ENCODE measurements at places on chromosomes 4 and X.

DNA sequence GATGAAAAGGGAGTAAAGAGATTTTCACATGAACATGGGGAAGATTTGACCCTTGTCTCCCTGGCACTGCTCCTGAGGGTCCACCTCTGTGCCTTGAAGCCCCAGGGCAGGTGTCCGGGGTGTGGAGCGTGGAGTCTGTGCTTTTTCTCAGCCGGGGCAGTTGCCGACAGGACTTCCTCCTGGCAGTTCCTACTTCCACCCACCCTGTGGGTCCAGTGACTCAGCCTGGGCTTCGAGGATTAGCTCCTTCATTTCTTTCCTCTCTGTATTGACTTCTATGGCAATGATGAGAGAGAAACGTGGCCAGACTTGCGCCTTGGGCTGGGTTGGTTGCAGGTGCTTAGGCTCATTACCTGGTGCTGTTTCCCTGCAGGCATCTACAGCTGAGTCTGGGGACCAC lies 35.9 kb upstream of the CLCN4 start:
- no peak for DNase-seq

DNA sequence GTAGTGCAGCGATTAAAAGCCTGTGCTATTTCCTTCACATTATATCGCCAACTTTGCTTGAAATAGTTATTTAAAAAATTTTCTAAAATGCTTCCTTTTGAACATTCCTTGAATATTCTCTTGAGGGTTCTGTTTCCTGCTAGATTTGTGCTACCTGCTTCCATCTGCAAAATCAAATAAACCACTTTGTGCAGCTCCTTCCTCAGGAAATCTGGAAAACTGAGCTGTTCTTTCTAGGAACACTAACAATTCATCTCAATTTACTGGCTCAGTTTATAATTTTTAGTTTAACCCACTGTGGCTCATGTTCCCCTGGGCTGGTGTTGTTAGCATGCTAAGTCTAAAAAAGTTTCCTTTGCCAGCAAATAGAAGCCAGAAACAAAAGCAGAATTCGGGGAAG lies 88.1 kb upstream of the LCORL start:
- DNase-seq: no peak

DNA sequence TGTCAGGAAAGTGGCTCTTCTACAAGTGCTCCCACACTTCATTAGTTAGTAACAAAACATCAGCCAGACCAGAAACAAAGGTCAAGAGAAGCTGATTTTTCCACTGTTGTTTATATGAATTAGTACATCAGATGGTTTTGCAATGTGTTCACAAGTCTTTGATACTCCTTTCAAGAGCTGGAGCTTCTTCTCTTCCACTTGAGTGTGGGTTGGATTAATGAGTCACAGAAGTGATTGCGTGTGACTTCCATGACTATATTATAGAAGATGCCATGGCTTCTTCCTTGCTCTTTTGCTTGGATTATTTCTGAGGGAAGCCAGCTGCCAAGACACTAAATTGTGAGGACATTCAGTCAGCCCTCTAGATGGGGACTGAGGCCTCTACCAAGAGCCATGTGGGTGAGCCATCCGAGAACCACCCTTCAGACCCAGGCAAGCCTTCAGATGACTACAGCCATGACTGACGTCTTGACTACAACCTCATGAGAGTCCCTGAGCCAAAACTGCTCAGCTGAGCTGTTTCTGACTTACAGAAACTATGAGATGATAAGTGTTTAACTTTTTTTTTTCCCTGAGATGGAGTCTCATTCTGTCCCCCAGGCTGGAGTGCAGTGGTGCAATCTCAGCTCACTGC lies 18.1 kb downstream of the SOWAHB start:
- DNase-seq: no peak

GRCh38 chr4:114980932-114981708 lies 132.3 kb downstream of the NDST4 start:
- DNase-seq: no peak

DNA sequence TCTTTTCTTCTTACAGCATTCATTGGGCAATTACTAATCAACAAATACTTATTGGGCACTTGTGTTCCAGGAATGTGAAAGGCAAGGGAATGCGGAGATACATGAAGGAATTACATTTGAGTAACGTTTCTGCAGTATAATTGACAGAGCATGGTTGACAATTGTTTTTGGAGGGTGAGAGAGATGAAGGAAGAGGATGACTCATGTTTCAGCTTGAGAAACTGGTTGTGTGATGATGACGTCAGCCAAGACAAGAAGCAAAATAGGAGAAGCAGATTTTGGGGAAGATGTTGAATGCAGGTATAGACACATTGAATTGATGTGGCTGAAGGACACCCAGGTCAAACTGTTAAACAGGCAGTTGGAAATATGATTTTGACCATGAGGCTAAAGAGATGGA lies 8.0 kb upstream of the CPEB2 start:
- peak; percentile 53 for DNase-seq

DNA sequence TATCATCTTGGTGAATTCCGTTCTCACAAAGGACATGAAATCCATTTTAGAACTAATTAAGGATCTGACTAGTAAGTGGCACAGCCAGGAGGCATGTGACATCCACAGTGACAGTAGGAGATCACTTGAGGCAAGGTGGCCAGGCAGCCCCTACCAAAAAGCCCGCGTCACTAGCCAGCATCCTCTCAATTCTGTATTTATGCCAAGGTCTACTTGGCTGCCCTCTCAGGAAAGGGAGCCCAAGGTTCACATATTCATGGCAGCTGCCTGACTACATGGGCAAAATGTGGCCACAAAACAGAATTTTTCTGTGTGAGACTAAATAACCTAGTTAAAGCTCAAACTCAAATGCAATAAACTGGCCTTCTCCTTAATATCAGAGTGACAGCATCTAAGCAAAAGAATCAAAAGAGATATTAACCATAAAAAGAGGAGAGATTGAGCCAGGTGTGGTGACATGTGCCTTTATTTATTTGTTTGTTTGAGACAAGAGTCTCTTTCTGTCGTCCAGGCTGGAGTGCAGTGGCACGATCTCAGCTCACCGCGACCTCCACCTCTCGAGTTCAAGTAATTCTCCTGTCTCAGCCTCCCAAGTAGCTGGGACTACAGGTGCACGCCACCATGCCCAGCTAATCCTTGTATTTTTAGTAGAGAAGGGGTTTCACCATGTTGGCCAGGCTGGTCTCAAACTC lies 51.5 kb downstream of the SLC9A7 start:
- DNase-seq: no peak

- DNase-seq: no peak
Measured at GRCh38 chr4:129645461-129645860, 549.5 kb downstream of the C4orf33 start.

DNA sequence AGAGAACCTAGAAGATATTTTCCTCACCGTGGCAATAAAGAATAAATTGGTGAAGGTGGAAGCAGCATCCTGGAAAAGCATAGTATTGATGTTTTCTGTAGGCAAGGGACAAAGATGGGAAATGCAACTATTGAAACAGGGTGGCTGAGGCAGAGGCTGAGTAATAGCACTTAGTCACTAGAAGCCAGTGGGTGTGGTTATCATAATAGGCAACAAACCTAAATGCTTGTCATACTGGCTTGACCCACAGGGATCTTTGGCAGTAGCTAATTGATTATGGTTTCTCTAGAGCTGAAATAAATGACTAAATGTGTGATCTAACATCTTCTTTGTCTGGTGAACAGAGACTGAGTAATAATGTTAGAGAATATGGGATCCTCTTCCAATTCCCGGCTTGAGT lies 353.6 kb upstream of the RPS6KA3 start:
- peak; percentile 42 for DNase-seq

DNA sequence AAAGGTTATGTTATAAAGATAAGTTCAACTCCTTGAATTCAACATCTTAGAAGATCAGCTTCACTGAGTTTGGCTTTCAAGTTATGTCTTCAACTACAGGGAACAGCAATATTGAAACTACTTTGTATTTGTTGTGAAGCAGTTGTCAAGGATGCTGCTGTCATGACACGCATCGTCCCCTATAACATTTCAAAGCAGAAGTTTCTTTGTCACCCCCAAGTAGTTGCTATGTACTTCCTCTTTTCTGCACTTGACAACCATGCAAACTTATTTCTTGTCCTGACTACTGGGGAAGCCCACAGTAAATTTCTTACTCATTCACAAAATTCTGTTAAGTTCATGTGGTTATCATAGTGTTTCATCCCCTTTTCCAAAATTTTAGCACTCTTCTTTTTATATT lies 14.3 kb downstream of the ANTXR2 start:
- peak; percentile 30 for DNase-seq
